ENCODE measurements at places on chromosomes 1 and 21.
A peak's percentile ranks its signal among the peaks of the same experiment; 100 is the strongest.

DNA sequence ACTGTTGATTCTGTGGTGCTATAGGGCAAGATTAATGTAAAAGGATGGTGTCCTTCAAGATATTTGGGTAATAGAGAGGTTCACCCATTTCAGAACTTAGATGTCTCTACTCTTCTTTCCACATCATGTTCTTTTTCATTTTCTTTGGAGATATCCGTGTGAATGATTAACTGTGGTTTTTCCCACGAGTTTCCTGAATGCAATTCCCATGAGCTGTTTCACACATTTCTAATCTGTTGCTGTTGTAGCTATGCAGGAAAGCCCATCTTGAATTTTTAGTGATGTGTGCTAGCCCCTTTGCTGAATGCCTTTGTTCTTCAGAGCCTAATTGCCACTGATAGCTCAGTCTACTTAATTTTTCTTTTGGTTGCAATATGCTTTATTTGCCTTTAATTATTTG, 27.6 kb downstream of the SNX27 start:
- DNase-seq = no peak

- DNase-seq = no peak
Measured at GRCh38 chr1:67759066-67759465, 74.1 kb downstream of the GADD45A start.

DNA sequence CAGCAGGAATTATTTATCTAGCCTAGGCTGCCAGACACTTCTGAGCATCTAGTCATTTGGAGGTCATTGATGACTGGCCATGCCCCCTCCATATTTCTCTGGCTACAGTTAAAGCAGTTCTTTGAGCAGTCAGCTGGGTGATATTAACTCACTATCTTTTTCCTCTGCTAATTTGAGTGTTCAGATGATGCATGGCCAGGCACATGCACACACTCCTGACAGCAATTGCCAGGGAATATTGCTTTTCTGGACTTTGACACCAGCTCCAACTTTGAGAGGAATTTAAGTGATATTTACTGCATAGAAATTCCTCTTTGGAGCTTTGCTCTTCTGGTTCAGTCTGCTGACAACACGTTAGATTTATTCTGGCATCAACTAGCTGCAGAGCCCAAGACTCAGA, 52.6 kb downstream of the CD247 start:
- DNase-seq = no peak

GRCh38 chr1:199859491-199859933, 168.0 kb upstream of the NR5A2 start:
- no peak for DNase-seq

- no peak for DNase-seq
Measured at GRCh38 chr21:28151758-28152157, 840.9 kb downstream of the LTN1 start.

DNA sequence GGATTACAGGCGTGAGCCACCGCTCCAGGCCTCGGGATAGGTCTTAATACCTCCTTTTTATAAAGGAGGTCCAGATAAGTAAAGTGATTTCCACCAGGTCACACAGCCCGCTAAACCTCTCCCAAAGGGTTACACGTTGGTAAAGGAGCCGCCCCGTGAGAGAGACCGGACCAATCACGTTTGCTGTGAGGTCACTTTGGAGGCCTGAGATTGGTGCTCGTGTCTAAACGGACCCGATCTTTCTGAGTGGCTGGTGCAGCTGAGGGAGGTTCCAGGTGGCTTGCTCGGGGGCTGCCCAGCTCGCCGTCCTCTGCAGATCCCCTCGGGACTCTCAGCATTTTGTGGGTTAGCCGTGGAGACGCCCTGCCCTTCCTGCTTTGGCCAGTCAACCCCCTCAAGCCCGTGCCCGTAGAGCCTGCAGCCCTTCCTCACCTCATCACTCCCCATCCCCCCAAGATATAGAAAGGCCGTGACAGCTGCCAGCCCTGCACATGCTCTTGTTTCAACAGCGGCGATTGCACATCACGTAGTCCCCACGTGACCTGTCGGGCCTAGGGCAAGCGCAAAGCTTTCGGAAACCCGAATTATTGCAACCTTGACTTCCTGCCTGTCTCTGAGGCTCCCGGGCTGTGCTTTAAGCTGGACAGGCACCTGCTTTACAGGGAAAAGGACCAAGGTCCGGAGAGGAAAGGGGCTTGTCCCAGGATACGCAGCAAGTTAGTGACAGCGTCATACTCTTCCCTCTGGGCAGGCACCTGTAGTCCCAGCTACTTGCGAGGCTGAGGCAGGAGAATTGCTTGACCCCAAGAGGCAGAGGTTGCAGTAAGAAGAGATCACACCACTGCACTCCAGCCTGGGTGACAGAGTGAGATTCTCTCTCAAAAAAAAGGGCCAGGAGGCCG, 5.0 kb upstream of the COA7 start:
- DNase-seq = peak; percentile 94

DNA sequence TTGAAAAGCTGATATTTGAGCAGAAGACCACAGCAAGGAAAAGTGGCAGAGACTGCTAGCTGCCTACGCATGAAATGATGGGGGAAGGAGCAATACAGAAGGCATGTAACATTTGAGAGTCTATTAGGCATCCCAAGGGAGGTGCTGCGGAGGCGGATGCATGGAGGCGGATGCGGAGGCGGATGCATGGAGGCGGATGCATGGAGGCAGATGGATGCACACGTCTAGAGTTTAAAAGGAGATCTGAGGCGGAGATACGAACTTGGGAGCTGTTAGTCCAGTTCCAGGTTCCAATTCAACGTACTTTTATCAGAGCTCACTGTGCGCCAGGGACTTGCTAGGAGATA, 744 bp upstream of the DDX20 start:
- peak; percentile 68 for DNase-seq

GRCh38 chr1:99944192-99944591, 25.6 kb upstream of the SLC35A3 start:
- DNase-seq = no peak

GRCh38 chr1:156153362-156153761, at the start of gene SEMA4A:
Gene SEMA4A, plus strand, starts transcription at chr1:156153585. Its CDS starts 994 bp downstream, at chr1:156154579.
- no peak for DNase-seq

- no peak for DNase-seq
Measured at GRCh38 chr1:226733304-226733703, 5.8 kb downstream of the ITPKB start.

- DNase-seq = no peak
Measured at GRCh38 chr1:95197616-95198252, 36.3 kb upstream of the RWDD3 start.

GRCh38 chr1:193952778-193953374, 766.5 kb upstream of the B3GALT2 start:
- DNase-seq = no peak

DNA sequence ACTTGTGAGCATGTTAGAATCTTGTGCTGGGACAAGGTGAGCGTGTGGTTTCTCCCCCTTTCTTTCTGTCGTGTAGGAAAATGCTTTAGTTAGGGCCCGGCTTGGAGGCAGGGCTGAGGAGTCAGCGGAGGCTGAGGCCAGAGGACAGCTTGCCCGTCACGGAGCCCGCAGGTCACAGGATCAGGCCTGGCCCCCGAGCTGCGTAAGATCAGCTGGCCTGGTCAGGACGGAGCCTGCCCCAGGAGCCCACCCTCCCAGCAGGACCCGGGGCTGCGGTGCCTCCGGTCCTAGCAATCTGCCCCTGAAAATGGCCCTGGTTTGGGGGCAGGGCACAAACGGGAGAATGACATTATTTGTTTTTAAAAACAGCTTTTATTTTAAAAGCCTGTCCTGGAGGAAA, 52.0 kb downstream of the PRDM16 start:
- no peak for DNase-seq

GRCh38 chr1:31809698-31810097, 6.1 kb downstream of the SPOCD1 start:
- DNase-seq = no peak

DNA sequence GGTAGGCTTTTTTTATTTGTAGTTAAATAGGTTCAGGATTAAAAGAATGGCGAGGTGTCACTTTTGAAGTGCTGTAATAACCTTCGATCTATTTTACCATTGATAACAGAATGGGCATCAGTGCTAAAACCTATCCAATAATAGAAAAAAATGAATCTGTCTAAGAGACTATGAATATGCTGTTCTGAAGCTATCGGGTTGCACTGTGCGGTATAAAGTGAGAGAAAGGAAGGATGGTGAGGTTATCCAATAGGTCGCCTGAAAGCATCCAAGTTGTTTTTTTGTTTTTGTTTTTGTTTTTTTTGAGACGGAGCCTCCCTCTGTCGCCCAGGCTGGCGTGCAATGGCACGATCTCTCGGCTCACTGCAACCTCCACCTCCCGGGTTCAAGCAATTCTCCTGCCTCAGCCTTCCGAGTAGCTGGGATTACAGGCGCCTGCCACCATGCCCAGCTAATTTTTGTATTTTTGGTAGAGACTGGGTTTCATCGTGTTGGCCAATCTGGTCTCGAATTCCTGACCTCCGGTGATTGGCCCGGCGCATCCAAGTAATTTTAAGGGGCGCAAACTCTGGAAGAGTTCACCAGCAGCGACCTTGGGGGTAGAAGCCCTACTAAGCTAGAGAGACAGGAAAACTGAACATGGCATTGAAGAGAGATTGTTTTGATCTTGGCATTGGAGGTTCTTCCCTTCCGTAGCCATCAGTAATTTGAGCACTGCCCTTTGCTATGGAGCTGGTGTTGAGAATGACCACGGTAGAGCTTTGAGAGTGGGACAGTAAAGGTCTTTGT, 8.7 kb upstream of the MDM4 start:
- peak; percentile 87 for DNase-seq

- no peak for DNase-seq
Measured at GRCh38 chr1:18972991-18973390, 16.5 kb upstream of the IFFO2 start.

DNA sequence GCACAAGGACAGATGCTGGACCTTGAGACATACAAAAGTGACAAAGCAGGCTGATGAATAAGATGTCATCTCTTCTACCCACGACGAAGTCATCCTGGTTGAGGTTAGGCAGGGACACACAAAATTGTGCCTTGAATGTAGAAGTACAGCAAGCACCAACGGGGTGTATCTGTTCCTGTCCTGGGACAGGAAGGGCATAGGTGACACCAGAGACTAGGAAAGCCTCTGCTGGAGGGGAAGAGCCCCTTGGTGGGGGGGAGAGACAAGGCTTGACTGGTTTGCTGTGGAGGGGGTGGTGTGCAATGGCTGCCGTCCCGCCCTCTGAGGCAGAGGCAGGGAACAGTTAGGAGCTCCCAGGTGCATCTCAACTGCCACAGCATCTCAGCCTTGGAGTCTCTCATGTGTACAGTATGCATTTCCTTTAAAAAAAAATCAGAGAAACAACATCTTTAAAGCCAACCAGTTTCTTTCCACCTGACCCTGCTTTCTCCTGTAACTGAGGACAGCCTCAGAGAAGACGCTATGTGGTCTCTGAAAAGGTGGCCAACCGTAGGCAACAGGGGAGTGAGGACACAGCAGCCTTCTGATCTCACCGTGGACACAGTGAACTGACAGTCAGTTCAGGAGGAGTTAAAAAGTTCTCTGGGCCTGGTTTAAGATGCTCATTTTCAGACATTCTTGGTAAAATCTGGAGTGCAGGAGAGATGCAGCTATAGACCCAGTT, 17.7 kb upstream of the GFI1 start:
- DNase-seq = no peak

DNA sequence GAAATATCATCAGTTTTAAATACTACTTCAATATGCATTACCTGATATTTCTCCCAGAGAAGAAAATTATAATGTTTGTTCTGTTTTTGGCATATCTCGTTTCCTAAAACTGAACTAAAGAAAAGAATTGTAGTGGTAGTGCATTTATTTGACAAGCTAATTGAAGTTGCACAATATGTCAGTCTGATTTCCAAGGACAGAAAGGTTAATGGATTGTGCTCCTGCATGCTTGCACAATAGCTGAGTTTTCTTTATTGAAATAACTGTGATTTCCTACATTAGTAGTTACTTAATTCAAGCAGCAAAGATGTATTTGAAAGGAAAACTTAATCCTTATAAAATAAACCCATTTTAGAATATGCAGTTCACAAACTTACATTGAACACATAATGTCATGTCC, 2047.7 kb downstream of the NCAM2 start:
- no peak for DNase-seq

DNA sequence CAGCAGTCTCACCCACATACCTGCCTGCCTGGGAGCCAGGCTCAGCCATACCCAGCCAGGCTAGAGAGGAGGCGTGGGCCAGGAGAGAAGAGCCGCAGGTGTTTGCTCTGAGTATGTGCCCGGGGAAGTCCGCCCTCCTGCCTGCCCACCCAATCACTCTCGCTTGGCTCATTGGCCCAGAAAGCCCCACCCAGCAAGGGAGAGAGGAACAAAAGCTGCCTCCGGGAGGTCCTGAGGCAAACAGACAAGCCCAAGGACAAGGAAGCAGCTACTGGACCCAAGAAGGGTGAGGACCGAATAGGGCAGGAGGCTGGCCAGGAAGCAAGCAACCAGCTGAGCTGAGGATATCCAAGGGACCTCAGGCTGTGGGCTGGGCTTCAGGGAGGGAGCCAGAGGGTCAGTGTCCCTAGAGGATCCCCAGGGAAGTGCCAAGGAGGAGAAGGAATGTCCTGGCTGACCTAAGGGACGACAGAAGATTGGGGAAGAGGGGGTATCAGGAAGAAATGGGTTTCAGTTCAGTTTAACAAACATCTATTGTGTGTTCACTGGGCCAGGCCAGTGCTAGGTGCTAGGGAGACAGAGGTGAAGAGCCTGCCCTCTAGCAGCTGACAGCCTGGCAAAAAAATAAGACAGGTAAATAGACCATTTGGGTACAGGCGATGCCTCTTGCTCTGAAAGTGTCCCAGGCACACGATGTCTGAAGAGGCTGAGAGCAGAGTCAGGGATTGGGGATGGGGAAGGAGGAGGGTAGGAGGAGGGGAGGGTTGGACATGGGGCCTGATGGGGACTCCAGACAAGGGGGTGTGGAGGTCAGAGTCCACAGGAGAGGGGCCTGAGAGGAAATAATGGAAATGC, at the start of gene GJB4:
Gene GJB4 (plus strand): TSS at position 238 of the 855 bp plus-strand sequence. CDS start 1,515 bp downstream, outside the sequence.
- no peak for DNase-seq

DNA sequence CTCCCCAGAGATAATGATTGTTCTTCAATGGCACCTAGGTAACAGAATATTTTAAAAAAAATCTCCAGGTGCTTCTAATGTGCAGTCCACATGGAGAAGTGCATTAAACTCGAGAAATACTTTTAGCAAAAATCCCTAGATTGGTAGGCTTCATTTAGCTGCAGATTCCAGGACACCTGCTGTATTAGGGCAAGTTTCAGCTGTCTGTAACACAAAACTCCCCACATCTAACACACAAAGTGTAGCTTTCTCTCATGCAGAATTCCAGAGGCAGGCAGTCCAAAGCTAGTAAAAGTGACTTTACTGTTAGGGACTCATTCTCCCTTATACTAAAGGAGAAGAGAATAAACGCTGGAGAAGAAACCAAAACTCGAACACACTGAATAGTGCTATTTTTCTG, 1414.3 kb upstream of the B3GALT2 start:
- DNase-seq = no peak

DNA sequence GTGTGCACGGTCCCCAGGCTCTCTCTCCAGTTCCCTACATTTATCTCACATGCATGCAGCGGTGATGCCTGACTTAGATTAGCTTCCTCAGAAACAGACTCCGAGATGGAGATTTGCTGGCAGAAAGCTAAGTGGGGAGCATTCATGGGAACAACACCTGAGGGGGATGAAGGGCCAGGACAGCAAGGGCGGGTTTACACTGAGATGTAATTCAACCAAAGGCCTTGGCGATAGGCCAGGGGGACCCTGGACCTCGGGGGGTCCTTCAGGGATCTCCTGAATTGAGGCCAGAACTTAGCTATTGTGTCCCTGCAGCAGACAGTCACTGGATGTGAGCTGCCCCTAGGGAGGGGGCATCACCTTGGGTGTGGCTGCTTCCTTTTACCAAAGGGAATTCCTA, 246.1 kb upstream of the CSF3R start:
- no peak for DNase-seq

GRCh38 chr1:52602856-52603600, 857 bp downstream of the GPX7 start:
- no peak for DNase-seq
